Endothelial cell of umbilical vein (primary cell): ENCODE measurements at places on chromosomes 6 and 20.

- peak; percentile 57 for DNase-seq
Measured at GRCh38 chr20:51345601-51346101, 196.9 kb downstream of the NFATC2 start.

DNA sequence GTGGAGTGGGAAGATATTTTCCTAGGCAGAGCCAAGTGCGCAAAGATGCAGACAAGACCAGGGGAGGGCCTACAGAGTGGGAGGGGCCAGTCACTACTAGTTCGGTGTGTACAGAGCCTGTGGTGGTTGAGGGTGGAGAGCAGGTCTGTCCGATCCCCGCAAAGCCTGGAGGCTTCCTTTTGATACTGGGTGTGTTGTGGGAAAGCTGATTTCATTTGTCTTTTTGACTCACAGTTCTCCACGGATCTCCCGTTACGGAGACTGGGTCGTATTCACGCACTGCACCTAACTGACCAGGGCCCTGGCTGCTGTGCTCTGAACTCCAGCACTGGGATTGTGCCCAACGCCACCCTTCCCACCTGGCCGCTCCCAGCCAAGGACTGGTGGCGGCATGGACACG is 1.4 kb upstream of the TIAM2 start:
- no peak for DNase-seq

DNA sequence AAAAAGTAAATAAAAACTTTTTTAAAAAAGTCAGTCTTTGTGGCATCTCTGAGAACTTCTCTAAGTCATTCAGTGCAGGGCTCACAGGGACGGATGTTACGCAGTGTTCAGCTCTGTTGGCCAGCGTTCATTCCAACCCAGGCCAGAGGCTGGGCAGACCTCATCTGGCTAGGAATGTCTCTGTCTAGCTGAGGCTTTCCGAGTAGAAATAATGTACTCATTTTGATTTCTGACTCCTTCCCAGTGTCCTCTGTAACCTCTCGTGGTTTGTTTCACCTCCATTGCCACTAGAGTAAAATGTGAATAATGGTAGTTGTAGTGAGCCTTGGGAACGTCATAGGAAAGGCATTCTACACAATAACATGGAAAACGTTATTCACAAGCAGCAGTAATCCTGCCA is 135.1 kb downstream of the TMEM242 start:
- no peak for DNase-seq

- peak; percentile 59 for DNase-seq
Measured at GRCh38 chr20:20837574-20838021, 125.2 kb upstream of the RALGAPA2 start.

- DNase-seq, result no peak
Measured at GRCh38 chr6:49463612-49463967, 420 bp downstream of the CENPQ start.

DNA sequence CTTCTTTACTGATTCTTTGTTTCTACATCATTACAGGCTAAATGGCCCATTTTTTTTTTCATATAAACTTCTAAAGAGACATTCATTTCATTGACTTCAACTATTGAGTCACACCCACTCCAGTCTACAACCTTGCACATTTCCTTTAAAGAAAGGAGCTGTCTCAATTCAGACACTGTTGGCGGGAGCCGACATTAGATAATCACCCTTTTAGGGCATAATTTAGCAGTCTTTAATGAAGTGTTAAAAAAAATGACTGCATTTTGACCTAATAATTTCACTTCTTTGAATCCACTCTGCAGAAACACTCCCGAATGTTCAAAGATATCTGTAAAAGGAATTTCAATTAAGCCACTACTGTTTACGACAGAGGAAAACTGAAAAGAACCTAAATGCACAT is 1.5 kb downstream of the EPM2A start:
- no peak for DNase-seq

GRCh38 chr20:57803508-57804005 is 93.7 kb upstream of the PMEPA1 start:
- DNase-seq, result no peak

DNA sequence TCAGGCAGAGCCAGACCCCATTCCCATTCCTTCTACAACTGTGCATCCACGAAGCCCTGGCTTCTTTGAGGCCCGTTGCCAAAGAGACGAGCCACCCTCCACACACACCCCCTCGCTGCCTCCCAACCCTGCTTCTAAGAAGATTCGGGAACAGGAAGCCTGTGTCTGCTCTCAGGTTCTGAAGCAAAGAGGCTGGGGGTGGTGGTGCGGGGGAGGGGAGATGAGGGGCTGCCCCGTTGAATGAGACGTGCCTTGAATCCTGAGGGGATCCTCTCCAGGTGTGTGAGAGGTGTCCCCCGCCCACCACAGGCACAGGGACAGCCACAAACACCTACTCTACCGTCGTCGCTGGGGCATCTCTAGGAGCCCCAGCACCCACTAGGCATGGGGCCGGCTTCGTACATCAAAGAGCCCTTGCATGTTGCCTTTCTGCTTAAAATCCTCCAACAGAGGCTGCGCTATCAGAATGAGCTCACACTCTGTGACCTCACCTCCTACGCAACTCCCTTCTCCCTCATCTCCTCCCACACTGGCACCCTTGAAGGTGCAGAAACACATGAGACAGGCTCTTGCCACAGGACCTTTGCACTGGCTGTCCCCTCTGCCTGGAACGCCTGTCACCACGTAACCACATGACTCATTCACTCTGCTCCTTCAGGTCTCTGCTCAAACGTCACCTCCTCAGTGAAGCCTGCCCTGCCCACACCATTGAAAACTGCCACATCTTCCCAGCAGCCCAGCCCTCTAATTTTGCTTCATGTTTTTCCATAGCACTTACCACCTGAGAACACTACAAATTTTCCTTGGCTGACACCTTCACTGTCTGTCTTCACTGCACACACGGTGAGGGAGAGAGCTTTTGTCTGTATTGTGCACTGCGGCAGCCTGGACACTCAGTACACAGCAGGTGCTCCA is 58.5 kb downstream of the PREX1 start:
- DNase-seq, result no peak

- no peak for DNase-seq
Measured at GRCh38 chr20:35562541-35563110, 20.7 kb downstream of the ERGIC3 start.

DNA sequence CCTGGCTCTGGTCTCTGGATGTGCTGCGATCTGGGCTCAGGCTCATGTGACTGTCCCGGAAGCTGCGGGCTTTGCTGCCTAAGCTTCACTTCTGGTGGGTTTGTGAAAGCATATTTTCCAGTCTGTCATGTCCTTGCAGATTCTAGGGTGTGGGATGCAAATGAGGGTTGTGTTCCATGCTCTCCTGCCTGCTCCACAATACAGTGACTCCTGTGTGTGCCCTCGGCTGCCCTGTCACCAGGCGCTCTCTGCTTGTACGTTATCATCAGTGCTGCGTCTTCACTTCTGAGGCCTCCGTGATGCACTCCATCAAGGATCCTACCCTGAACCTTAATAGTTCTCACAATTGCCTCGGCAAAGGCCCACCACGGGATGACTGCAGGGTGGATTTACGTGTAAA is 84.2 kb downstream of the TTLL2 start:
- DNase-seq, result no peak
